CD4-positive, alpha-beta T cell treated with Interleukin-15 for 4 hours (primary cell): ENCODE measurements at places on chromosomes 11 and 22.

- no peak for DNase-seq
Observed at GRCh38 chr11:115894176-115894575, 390.0 kb upstream of the CADM1 start.

- DNase-seq, result no peak
Observed at GRCh38 chr22:48431536-48432315, 1395.9 kb downstream of the BRD1 start.

GRCh38 chr11:3623121-3623520 lies 18.7 kb downstream of the ART5 start:
- DNase-seq, result no peak

DNA sequence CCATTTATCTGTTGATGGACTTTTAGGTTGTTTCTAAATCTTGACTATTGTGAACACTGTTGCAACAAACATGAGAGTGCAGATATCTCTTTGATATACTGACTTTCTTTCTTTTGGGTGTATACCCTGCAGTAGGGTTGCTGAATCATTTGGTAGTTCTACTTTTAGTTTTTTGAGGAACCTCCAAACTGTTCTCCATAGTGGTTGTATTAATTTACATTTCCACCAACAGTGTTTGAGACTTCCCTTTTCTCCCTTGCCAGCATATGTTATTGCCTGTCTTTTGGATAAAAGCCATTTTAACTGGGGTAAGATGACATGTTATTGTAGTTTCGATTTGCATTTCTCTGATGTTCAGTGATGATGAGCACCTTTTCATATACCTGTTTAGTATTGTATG lies 330.0 kb downstream of the DDX10 start:
- DNase-seq, result no peak

GRCh38 chr11:88631497-88631896 lies 294.0 kb upstream of the CTSC start:
- DNase-seq, result no peak

- peak; percentile 7 for DNase-seq
Observed at GRCh38 chr11:88179141-88179540, 3.9 kb upstream of the RAB38 start.

GRCh38 chr11:99352642-99353041 lies 331.9 kb downstream of the CNTN5 start:
- DNase-seq, result no peak

GRCh38 chr11:34037016-34037415 lies 14.5 kb upstream of the CAPRIN1 start:
- no peak for DNase-seq
